CD4-positive, alpha-beta T cell treated with Interleukin-17A for 4 hours (primary cell): ENCODE measurements at places on chromosomes 3 and 15.

- no peak for DNase-seq
Measured at GRCh38 chr3:42451546-42452230, 41.3 kb upstream of the LYZL4 start.

DNA sequence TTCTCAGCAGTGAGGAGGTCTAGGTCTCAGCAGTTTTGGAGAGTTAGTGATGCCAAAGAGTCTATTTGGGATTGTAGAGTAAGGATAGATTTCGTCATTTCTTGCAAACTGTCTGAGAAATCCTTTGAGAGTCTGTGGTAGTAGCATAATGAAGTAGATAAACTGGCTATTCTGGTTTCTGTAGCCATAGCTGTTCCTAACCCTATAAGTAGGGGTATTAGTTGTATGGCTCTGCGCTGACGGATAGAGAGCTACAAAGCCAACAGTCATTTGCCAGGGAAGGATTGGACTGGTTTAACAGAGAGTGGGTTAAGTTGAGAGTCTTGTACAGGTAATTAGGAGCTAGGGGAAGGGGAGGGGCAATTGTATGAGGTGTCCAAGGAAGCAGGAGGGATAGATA lies 50.6 kb downstream of the KLHDC8B start:
- no peak for DNase-seq

GRCh38 chr15:101174152-101174920 lies 77.5 kb downstream of the CHSY1 start:
- no peak for DNase-seq

DNA sequence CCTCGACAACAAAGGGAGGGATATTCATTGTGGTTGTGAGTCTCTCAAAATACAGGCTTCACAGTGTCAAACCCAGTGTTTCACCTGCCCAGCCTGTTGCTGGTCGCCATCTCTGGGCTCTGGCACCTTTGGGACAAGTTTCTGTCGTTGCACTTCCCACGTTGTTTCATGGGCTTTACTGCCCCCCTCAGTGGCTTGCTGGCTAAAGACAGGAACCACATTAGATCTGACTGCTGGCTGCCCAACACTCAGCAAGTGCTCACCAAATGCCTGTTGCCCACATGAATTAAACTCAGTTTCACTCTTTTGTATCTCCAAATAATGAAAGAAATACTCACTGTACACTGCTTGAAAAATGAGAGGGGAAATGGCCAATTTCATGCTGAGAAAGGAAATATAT lies 27.6 kb downstream of the FOXL2 start:
- DNase-seq, result no peak

GRCh38 chr3:136291302-136291701 lies 41.2 kb downstream of the PCCB start:
- DNase-seq, result no peak

- no peak for DNase-seq
Measured at GRCh38 chr15:100835636-100836035, 44.0 kb upstream of the ALDH1A3 start.

DNA sequence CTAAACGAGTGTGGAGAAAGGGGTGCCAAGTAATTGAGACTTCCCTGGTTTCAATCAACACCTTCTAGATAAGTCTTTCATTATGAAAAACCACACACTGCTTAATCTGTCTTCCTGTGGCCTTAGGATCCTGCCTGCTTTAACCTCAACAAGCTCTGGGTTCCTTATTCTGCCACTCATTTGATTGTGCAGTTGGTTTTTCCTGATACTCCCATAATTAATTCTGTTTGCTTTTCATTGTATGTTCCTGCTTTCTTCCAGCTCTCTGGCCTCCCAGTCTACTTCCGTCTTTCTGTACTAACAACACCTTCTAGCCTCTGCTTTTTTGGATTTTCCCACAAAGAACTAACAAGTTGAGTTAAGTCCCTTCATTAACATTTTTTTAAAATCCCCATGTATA lies 20.2 kb upstream of the GCNT3 start:
- no peak for DNase-seq
